ENCODE measurements at places on chromosomes 6 and 20. TPM values are rescaled to one million over a fixed set of nuclear protein-coding genes. Genes with fewer than 3 reads are reported as not detected.

Gene MDFI
- total RNA-seq, result 21.7 TPM

Gene ATXN1
- total RNA-seq, result 36.0 TPM

Gene TNFRSF6B
- 4.7 TPM for total RNA-seq

Gene PRSS16
- 0.19 TPM for total RNA-seq

Gene CHRNA4
- not detected for total RNA-seq

Gene OTOR
- total RNA-seq, result not detected

Gene PROKR2
- not detected for total RNA-seq

Gene COL21A1
- total RNA-seq, result 1.3 TPM
